Naive thymus-derived CD4-positive, alpha-beta T cell (primary cell): ENCODE measurements at places on chromosomes 5 and 9. TPM values are rescaled to one million over a fixed set of nuclear protein-coding genes. Genes with fewer than 3 reads are reported as not detected.

TEX48 gene
- total RNA-seq: not detected

CNTLN gene
- 1.8 and 2.0 TPM in 2 replicates for total RNA-seq

ABLIM3 gene
- not detected for total RNA-seq

PTGES gene
- total RNA-seq: 0.19 TPM in 1 of 2 replicates, not detected in the other

NXNL2 gene
- not detected in 2 replicates for total RNA-seq

DMGDH gene
- total RNA-seq: not detected

KLF4 gene
- total RNA-seq: 266 TPM

RNF208 gene
- 4.3 and 6.1 TPM in 2 replicates for total RNA-seq

AK3 gene
- total RNA-seq: 18.9 TPM

SPATA31D3 gene
- total RNA-seq: not detected

NUTM2F gene
- total RNA-seq: not detected

ZNF367 gene
- total RNA-seq: 3.8 TPM

C9orf153 gene
- 1.2 TPM for total RNA-seq

SLCO6A1 gene
- not detected for total RNA-seq
